ENCODE measurements at places on chromosomes 12 and 14.
A peak's percentile ranks its signal among the peaks of the same experiment; 100 is the strongest.

GRCh38 chr12:126926023-126926594, 1340.9 kb upstream of the TMEM132C start:
- H3K27ac ChIP-seq: no peak overlapping the region
- H3K4me1 ChIP-seq: no peaks in the 10 kb centered on the region
- H3K4me3 ChIP-seq: no peak overlapping the region
- no peaks in the 10 kb centered on the region for H3K36me3 ChIP-seq

DNA sequence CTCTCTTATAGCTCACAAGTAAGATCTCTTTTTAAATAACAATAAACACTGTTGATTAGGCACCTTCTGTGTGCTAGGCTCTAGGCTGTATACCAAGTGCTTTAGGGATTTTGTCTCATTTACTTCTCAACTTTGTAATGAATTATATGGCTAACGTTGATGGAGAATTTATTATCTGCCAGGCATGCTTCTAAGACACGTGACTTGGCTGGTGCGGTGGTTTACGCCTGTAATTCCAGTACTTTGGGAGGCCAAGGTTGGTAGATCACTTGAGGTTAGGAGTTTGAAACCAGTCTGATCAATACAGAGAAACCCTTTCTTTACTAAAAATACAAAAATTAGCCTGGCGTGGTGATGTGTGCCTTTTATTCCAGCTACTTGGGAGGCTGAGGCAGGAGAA, 1202.8 kb upstream of the TMEM132C start:
- no peaks in the 10 kb centered on the region for H3K27me3 ChIP-seq
- no peaks in the 10 kb centered on the region for H3K4me1 ChIP-seq
- DNase-seq: no peak
- no peak overlapping the region for H3K27ac ChIP-seq
- H3K4me3 ChIP-seq: no peak overlapping the region

DNA sequence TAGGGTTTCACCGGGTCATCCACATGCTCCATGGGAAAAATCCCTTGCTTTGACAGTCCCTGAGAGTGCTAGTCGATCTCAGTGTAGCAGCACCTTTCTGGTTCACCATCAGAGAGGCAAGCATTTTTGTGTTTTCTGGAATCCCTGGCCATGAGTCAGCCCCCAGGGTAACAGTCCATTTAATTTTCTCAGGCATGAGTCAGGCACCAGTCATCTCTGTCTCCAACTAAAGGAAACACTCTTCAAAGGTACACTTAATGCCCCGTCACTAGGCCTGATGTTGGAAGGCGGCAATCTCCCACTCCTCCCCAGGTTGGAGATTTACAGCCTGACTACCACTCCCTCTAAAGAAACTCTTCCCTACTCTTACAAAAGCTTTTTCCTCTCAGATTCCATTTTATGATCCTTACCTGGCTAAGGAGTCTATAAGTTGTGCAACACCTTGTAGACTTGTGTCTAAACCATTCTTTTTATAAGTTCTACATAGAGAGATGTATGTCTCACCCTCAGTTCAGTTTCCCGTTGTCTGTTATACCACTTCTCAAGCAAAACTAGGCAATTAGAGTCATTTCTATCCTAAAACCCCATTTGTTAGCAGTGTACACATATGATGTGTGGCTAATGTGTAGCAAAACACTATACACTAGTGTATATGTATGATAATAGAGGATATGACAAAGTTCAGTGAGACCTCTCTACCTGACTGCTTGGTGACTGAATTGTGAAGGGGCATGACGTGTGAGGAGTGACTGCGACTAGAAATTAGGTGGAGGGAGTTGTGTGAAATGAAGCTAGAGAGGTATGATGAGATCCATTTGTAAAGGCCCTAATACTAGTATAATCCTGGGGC, 24.6 kb downstream of the TMEM19 start:
- peaks cover 6% of the 10 kb centered on the region for H3K36me3 ChIP-seq
- no peak overlapping the region for H3K27ac ChIP-seq
- H3K4me1 ChIP-seq: peaks cover 20% of the 10 kb centered on the region
- DNase-seq: no peak
- no peak overlapping the region for H3K4me3 ChIP-seq
- no peaks in the 10 kb centered on the region for H3K27me3 ChIP-seq

GRCh38 chr12:131724534-131724933, 13.6 kb downstream of the SFSWAP start:
- no peaks in the 10 kb centered on the region for H3K27me3 ChIP-seq
- H3K4me3 ChIP-seq: no peak overlapping the region
- H3K36me3 ChIP-seq: peaks cover 6% of the 10 kb centered on the region
- H3K4me1 ChIP-seq: peaks cover 5% of the 10 kb centered on the region
- peak overlapping the region; percentile 35 for H3K27ac ChIP-seq
- DNase-seq: no peak

DNA sequence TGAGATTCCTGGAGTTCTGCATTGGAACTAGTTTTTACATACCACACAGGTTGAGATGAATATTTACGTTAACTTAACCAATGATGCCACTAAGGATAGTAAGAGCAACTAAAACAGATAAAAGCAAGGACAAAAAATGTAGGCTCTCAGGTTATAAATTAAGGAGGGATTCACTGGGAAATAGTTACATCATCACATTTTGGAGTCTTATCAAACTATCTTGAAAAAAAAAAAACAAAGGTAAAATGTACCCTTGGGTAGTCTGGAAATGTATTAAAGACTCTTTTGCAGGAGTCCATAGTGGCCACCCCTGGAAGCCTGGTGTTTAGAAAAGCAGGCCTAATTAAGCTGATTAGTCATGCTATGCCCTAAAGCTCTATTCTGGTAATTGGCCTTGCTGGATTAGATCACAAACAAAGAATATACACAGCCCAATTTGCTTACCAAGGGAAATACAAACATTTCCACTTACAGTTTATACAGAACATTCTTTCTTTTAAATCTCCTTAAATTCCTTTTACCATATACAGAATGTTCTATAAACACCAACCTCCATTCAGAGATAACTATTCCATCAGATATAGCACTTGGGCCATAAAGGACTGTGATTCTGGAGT, 39.3 kb downstream of the SLC25A47 start:
- no peak overlapping the region for H3K4me3 ChIP-seq
- H3K4me1 ChIP-seq: peaks cover 51% of the 10 kb centered on the region
- no peak for DNase-seq
- H3K27ac ChIP-seq: peak overlapping the region; percentile 56

GRCh38 chr12:62248873-62249272, 11.3 kb upstream of the USP15 start:
- DNase-seq: no peak
- H3K27ac ChIP-seq: no peak overlapping the region
- H3K4me1 ChIP-seq: peaks cover 29% of the 10 kb centered on the region
- H3K36me3 ChIP-seq: no peaks in the 10 kb centered on the region

DNA sequence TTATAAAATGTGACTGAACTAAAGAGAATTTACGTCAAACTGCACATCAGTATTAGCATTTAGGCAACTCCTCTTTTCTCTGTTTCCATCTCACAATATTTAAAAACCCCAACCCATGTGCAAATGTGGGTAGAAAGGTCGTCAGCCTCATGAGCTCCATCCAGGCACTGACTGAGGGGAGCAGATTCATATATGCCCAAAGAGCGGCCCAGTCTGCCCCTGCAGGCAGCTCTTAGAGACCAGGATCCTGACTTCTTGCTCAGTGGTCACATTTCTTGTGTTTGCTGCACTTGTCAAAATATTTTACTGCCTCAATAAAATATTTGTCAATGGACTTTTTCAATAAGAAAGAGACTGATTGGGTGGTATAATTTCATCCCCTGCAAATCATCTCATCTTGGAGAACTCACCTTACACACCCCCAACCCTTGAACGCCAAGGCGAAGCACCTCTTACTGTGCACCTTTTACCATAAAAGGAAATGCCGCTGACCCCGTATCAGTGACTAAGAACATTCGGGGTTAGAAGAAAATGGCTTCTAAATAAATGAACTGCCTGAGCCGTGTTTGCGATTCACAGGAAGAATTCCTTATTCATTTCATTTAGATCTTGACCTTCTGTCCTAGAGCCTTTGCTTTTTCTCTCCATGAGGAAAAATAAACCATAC, 418.8 kb downstream of the BCL11B start:
- H3K36me3 ChIP-seq: no peaks in the 10 kb centered on the region
- no peak for DNase-seq
- no peak overlapping the region for H3K27ac ChIP-seq
- no peaks in the 10 kb centered on the region for H3K4me1 ChIP-seq
- no peaks in the 10 kb centered on the region for H3K27me3 ChIP-seq

DNA sequence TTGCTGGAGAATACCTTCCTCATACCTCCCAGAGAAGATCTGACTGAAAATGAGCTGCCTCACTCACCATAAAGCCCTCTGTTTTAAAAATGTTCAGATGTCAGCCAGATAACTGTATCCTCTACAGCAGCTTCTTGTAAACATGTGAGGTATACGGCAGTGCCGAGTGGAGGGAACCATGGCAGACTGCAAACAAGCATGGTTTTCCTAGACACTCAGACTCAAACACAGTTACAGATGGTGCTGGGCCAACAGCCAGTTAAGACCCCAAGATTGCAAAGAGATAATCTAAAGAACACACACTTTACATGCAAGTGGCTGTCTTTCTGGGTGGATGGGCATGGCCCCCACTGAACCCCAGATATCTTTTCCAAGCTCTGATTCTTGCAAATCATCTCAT, 16.6 kb upstream of the CCDC177 start:
- no peak overlapping the region for H3K4me3 ChIP-seq
- H3K4me1 ChIP-seq: peaks cover 7% of the 10 kb centered on the region
- no peaks in the 10 kb centered on the region for H3K27me3 ChIP-seq
- no peaks in the 10 kb centered on the region for H3K36me3 ChIP-seq

- H3K4me3 ChIP-seq: no peak overlapping the region
- no peak overlapping the region for H3K27ac ChIP-seq
- no peak for DNase-seq
- H3K27me3 ChIP-seq: no peaks in the 10 kb centered on the region
- H3K4me1 ChIP-seq: peaks cover 25% of the 10 kb centered on the region
Observed at GRCh38 chr12:108302403-108303311, 36.5 kb downstream of the CMKLR1 start.

GRCh38 chr12:109654357-109654756, 59.3 kb upstream of the FAM222A start:
- no peak overlapping the region for H3K4me3 ChIP-seq
- DNase-seq: no peak
- no peaks in the 10 kb centered on the region for H3K4me1 ChIP-seq
- no peak overlapping the region for H3K27ac ChIP-seq
- H3K36me3 ChIP-seq: no peaks in the 10 kb centered on the region

DNA sequence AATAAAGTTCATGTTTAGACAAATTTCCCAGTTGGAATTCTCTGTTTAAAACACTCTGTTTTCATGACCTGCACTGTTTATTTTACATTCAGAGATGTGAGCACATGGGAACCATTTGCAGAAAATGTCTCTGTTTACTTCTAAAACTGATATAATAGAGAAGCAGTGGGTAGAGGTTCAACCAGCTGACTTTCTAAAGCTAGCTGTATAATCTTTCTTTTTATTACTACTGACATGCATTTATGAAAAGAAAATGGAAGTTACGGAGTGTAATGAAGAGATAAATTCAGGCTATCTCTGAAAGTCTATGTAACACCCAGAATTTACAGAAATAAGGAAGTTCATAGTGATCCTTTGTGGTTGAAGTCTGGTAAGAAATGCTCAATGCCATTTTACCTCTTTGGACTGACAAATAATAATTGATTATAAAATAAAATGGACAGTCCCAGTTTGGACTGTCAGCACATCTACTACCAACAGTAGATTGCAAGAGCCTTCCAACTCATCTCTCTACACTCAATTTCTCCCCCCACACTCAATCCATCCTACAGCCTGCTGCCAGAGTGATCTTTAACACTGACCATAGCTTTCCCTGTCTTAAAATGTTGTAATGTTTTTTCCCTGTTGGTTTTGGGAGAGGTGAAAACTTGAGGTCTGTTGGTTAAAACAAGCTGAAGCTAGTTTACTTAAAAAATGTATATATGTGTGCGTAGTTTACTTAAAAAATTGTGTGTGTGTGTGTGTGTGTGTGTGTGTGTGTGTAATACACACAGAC, 137.4 kb downstream of the AEBP2 start:
- peaks cover 2% of the 10 kb centered on the region for H3K36me3 ChIP-seq
- H3K27me3 ChIP-seq: no peaks in the 10 kb centered on the region
- H3K27ac ChIP-seq: no peak overlapping the region
- H3K4me3 ChIP-seq: no peak overlapping the region
- no peaks in the 10 kb centered on the region for H3K4me1 ChIP-seq

- no peaks in the 10 kb centered on the region for H3K27me3 ChIP-seq
- H3K27ac ChIP-seq: no peak overlapping the region
- no peak overlapping the region for H3K4me3 ChIP-seq
- no peaks in the 10 kb centered on the region for H3K36me3 ChIP-seq
- DNase-seq: no peak
Observed at GRCh38 chr14:94237983-94238382, 55.1 kb downstream of the SERPINA10 start.

DNA sequence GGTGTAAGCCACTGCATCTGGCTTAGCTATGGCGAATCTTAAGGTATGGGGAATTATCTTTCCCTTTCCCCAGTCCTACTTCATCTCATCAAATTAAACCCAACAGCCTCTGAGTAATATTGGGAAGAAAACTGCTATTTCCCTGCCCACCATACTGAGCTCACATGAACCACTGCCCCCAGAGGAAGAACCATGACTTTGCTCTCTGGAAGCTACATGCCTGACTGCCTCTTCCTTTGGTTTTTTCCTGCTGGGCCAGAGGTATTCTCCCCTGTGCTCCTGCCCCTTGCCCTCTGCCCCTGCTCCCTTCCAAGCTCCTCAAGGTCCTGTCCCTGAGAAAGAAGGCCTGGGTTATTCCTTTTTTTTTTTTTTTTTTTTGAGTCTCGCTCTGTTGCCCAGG, 15.2 kb downstream of the RILPL2 start:
- no peaks in the 10 kb centered on the region for H3K27me3 ChIP-seq
- no peak overlapping the region for H3K4me3 ChIP-seq
- peaks cover 5% of the 10 kb centered on the region for H3K4me1 ChIP-seq
- H3K36me3 ChIP-seq: peaks cover 6% of the 10 kb centered on the region

DNA sequence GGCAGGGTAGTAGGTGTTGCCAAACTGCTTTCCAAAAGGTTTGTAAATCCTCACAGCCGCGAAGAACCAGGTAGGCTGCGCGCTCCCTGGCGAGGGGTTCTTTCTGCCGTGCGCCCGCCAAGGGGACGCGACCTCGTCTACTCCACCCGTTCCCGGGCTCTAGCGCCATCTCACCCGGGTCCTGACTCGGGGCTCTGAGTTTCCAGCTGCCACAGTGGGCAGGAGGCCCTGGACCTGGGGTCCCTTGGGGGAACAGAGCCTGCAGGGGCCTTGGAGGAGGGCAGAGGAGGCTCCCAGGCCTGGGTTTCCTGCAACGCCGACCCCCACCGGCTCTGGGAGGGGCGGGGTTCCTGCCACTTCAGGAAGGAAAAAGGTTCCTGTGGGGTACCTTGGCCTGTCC, 706 bp downstream of the ANHX start:
- peaks cover 3% of the 10 kb centered on the region for H3K36me3 ChIP-seq
- H3K4me3 ChIP-seq: no peak overlapping the region
- H3K27me3 ChIP-seq: no peaks in the 10 kb centered on the region
- H3K27ac ChIP-seq: no peak overlapping the region
- H3K4me1 ChIP-seq: no peaks in the 10 kb centered on the region

DNA sequence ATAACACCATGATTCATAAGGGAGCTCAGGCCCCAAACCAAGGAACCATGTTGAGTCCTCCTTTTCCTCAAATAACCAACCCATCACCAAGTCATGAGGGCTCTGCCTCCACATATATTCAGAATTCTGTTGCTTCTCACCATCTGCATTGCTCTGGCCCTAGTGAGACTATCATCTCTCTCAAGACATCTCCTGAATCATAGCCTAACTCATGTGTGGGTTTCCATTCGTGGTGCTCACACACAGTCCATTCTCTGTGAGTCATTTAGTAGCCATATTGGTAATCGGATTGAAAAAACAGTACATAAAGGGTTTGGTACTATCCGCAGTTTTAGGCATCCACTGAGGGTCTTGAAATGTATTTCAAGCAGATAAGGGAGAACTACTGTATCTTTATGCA, 5.1 kb upstream of the SLC38A2 start:
- H3K4me1 ChIP-seq: peaks cover 62% of the 10 kb centered on the region
- H3K4me3 ChIP-seq: peak overlapping the region; percentile 16
- peak overlapping the region; percentile 2 for H3K27ac ChIP-seq
- no peaks in the 10 kb centered on the region for H3K27me3 ChIP-seq

Data from activated T-cell treated with anti-CD3 and anti-CD28 coated beads, Interleukin-2, amount 50 U/mL, for 72 hours (primary cell).